Kidney epithelial cell (primary cell): ENCODE measurements at places on chromosomes 5 and 9. TPM values are rescaled to one million over a fixed set of nuclear protein-coding genes. Genes with fewer than 3 reads are reported as not detected.

Gene WHRN
- total RNA-seq, result 8.1 and 9.2 TPM in 2 replicates

Gene KCNV2
- total RNA-seq, result not detected in 2 replicates

Gene RASGEF1C
- 0.13 TPM in 1 of 2 replicates, not detected in the other for total RNA-seq

Gene PCDHA9
- under 0.01 TPM in 2 replicates for total RNA-seq

Gene SEMA6A
- 6.3 and 9.2 TPM in 2 replicates for total RNA-seq

Gene NOTCH1
- 40.9 and 52.4 TPM in 2 replicates for total RNA-seq

Gene SLC25A48
- total RNA-seq, result not detected in 2 replicates

Gene ITGA1
- total RNA-seq, result 10.0 and 20.0 TPM in 2 replicates

Gene S1PR3
- 1.8 and 1.9 TPM in 2 replicates for total RNA-seq

Gene CERT1
- 17.3 and 20.3 TPM in 2 replicates for total RNA-seq

Gene CDKN2A
- 1.7 and 3.6 TPM in 2 replicates for total RNA-seq

Gene CARTPT
- not detected in 2 replicates for total RNA-seq

Gene NME5
- 4.6 and 7.9 TPM in 2 replicates for total RNA-seq

Gene TERT
- total RNA-seq, result 0.21 TPM in 1 of 2 replicates, not detected in the other

Gene ANKDD1B
- 0.48 and 0.63 TPM in 2 replicates for total RNA-seq

Gene IL5
- not detected in 2 replicates for total RNA-seq

Gene NUTM2G
- total RNA-seq, result not detected in 2 replicates

Gene TRIP13
- total RNA-seq, result 7.4 and 10.8 TPM in 2 replicates

Gene ZNF483
- 4.2 and 5.2 TPM in 2 replicates for total RNA-seq

Gene FAM163B
- total RNA-seq, result not detected in 2 replicates

Gene CCNO
- total RNA-seq, result 1.3 and 3.9 TPM in 2 replicates

Gene HMCN2
- 0.14 TPM in 1 of 2 replicates, not detected in the other for total RNA-seq

Gene DDX31
- total RNA-seq, result 15.1 and 23.6 TPM in 2 replicates

Gene DMRT3
- 0.25 and 0.34 TPM in 2 replicates for total RNA-seq

Gene KCNMB1
- total RNA-seq, result 0.04 TPM in 1 of 2 replicates, not detected in the other

Gene STPG3
- total RNA-seq, result not detected in 2 replicates

Gene SPINK6
- total RNA-seq, result not detected in 2 replicates

Gene HAVCR1
- 0.29 and 1.4 TPM in 2 replicates for total RNA-seq

Gene EQTN
- total RNA-seq, result not detected in 2 replicates

Gene TTC39B
- 10.6 TPM in 2 replicates for total RNA-seq

Gene PCAT7
- total RNA-seq, result not detected in 2 replicates

Gene BRINP1
- 0.29 and 0.82 TPM in 2 replicates for total RNA-seq

Gene INSL6
- not detected in 2 replicates for total RNA-seq

Gene LCN12
- total RNA-seq, result 1.2 TPM in 1 of 2 replicates, not detected in the other

Gene KLHL3
- 1.6 and 2.8 TPM in 2 replicates for total RNA-seq

Gene RNF14
- total RNA-seq, result 68.8 and 95.9 TPM in 2 replicates

Gene YIPF5
- 41.1 and 68.5 TPM in 2 replicates for total RNA-seq

Gene REEP5
- total RNA-seq, result 74.6 and 79.4 TPM in 2 replicates

Gene SV2C
- total RNA-seq, result under 0.01 and 0.04 TPM in 2 replicates

Gene CCNB1
- 32.6 and 34.0 TPM in 2 replicates for total RNA-seq
